Activated T-cell treated with anti-CD3 and anti-CD28 coated beads, Interleukin-2, amount 50 U/mL, for 72 hours (primary cell): ENCODE measurements at places on chromosomes 1 and 21. TPM values are rescaled to one million over a fixed set of nuclear protein-coding genes. Genes with fewer than 3 reads are reported as not detected.

- no peak overlapping the region for H3K4me3 ChIP-seq
- H3K27me3 ChIP-seq = no peaks in the 10 kb centered on the region
- no peaks in the 10 kb centered on the region for H3K36me3 ChIP-seq
- no peak for DNase-seq
- no peaks in the 10 kb centered on the region for H3K4me1 ChIP-seq
Measured at GRCh38 chr1:221150996-221151395, 271.8 kb downstream of the HLX start.

GRCh38 chr1:184030433-184031091 is 7.0 kb downstream of the COLGALT2 start:
- H3K27ac ChIP-seq = no peak overlapping the region
- peaks cover 77% of the 10 kb centered on the region for H3K27me3 ChIP-seq
- no peak for DNase-seq
- H3K4me3 ChIP-seq = no peak overlapping the region
- H3K36me3 ChIP-seq = no peaks in the 10 kb centered on the region
- peaks cover 10% of the 10 kb centered on the region for H3K4me1 ChIP-seq

DNA sequence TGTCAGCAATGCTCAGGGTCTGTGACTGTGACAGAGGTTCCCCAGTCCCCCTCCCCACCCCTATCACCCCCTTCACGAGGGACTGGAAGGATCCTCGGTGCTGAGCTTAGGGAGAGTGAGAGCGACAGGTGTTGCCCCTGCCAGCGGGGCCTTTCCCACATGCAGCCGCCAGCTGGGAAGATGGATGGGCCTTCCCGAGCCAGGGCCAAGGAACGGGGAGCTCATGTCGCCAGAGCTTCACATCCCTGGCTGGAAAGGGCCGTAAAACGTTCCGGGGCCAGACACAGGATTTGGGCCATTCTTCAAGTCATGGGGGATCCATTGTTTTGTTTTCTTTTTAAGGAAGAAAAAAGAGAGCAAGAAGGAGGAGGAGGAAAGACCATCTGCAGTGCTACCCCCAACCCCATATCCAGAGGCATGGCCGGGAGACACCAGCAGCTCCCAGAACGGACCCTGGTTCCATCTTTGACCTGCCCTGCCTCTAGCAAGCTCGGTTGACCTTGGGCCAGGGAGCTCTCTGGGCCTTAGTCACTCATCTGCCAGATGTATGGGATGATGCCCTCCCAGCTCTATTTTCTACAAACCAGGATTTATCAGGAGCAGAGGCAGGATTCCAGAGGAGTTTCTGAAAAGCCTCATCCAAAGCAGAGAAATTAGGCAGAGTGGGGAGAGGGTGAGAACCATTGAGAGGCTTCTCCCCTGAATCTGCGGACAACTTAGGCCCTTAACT is 54.1 kb downstream of the TAS1R2 start:
- no peak overlapping the region for H3K27ac ChIP-seq
- no peaks in the 10 kb centered on the region for H3K4me1 ChIP-seq
- peaks cover 7% of the 10 kb centered on the region for H3K27me3 ChIP-seq
- no peaks in the 10 kb centered on the region for H3K36me3 ChIP-seq
- no peak overlapping the region for H3K4me3 ChIP-seq
- no peak for DNase-seq

DNA sequence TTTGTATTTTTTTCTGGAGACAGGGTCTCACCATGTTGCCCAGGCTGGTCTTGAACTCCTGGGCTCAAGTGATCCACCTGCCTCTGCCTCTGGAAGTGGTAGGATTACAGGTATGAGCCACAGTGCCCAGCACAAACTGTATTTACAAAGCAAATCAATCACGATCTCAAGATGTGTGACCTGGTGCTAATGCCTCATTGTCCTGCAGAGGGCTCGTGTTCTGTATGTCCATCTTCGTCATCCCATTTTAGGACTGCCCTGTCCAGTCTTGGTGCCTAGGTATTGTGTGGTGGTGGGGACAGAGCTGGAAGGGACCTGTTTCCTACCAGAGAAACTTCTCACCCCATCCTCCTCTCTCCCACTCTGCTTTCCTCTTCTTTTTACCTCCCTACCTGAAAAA is 20.2 kb downstream of the PROK1 start:
- no peaks in the 10 kb centered on the region for H3K4me1 ChIP-seq
- no peak overlapping the region for H3K27ac ChIP-seq
- no peaks in the 10 kb centered on the region for H3K36me3 ChIP-seq
- DNase-seq = no peak

Gene CYYR1
- not detected for total RNA-seq

Gene MIXL1
- not detected for total RNA-seq

Gene B4GALT3
- 55.9 TPM for total RNA-seq

DNA sequence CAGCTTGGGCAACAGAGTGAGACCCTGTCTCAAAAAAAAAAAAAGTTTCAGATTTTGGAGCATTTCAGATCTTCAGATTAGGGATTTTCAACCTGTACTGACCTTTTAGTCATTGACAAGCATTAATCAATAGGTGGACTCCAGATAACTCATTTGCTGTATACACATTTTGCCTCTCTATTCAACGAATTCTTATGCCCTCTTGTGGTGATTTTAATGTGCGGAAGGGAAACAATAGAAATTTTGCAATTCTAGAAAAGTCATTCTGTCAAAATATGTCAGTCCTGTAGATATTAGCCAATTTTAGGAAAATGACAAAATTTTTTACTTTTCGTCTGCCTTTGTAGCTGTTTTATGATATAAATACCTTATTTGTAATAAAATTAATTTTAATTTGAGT is 11.6 kb upstream of the OR2G2 start:
- peaks cover 9% of the 10 kb centered on the region for H3K27me3 ChIP-seq
- peaks cover 2% of the 10 kb centered on the region for H3K36me3 ChIP-seq
- H3K4me3 ChIP-seq = no peak overlapping the region
- no peak overlapping the region for H3K27ac ChIP-seq
- DNase-seq = no peak

Gene SDC3
- 0.12 TPM for total RNA-seq

DNA sequence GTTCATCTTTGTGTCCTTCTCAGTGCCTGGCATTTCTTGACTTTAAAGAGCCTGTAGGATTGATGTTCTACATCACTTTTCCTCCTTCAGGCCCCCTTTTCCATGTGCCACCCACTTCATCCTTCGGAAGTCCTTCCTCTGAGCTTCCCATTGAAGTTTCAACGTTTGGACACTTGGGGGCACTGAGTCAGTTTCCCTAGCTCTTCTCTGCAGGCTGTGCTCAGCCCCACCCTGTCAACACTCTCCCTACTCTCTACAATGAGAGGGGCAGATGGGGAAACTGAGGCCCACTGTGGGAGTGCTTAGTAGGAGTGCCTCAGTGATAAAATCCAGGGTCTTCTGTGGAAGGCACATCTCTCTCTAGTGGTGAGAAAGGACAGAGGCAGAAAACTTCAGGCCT is 11.9 kb downstream of the KCNJ10 start:
- no peak overlapping the region for H3K4me3 ChIP-seq
- no peaks in the 10 kb centered on the region for H3K36me3 ChIP-seq
- H3K27me3 ChIP-seq = peaks cover 39% of the 10 kb centered on the region
- H3K27ac ChIP-seq = no peak overlapping the region

DNA sequence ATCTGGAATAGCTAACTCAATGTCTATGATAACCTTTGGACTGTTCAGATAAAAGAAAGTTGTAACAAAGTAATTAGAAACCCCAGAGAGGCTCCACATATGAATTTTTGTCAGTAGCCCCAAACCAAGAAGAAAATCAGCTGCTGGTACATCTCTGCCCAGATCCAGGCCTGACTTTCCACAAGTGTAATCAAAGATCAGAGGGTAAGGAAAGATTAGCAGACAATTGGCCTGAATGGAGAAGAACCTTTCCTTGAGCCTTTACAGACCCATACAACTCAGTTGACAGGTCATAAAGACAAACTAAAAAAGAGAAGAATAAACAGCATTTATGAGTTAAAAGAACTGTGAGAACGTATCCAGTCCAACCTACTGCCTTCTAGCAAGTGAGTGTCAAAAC is 366.7 kb upstream of the PKN2 start:
- H3K36me3 ChIP-seq = no peaks in the 10 kb centered on the region
- H3K27ac ChIP-seq = no peak overlapping the region
- DNase-seq = no peak
- no peaks in the 10 kb centered on the region for H3K27me3 ChIP-seq

DNA sequence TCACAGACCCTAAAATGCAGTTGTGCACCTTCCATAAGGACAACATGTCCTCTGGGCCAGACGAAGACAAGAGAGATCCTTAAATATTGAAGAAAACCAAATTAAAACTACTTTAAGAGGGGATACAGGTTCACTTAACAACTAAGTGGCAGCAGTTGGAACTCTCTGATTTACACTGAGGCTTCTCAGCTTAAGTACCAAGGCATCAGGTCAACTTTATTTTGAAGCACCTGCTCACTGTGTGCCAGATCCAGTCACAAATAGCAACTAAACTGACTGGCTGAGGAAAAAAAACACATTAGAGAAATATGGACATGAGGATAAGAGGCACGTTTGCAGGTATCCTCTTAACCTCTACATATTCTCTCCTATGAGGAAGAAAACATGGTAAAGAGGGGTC is 33.2 kb downstream of the SLC35D1 start:
- no peaks in the 10 kb centered on the region for H3K36me3 ChIP-seq
- no peak for DNase-seq
- no peaks in the 10 kb centered on the region for H3K4me1 ChIP-seq
- no peak overlapping the region for H3K27ac ChIP-seq
- no peaks in the 10 kb centered on the region for H3K27me3 ChIP-seq
- no peak overlapping the region for H3K4me3 ChIP-seq

DNA sequence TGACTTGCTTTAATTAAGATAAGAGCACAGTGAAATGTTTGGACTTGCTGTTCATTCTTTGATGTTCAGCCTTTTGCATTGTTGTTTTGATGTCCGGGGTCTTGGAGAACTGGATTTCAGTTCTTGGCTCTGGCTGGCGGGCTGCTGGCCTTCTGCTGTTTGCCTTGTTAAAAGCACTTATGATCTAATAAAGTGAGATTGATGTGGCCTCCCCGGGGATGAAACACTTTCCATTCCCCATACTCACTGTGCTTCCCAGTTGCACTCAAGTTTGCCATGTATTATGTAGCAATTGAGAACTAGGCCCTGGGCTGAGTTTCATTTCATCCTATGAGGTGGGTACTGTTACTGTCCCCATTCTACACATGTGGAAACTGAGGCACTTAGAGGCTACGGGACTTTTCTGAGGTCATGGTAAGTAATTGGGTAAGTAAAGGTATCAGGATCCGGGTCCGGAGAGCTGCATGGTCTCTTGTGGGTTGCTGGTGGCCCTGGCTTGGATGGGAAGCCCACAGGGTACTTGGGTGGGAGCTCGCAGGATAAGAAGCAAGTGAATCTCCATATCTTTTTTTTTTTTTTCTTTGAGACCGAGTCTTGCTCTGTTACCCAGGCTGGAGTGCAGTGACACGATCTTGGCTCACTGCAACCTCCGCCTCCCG is 127.7 kb upstream of the ZBTB40 start:
- no peak overlapping the region for H3K4me3 ChIP-seq
- no peak overlapping the region for H3K27ac ChIP-seq
- no peak for DNase-seq
- peaks cover 4% of the 10 kb centered on the region for H3K27me3 ChIP-seq

- H3K27ac ChIP-seq = no peak overlapping the region
- no peaks in the 10 kb centered on the region for H3K36me3 ChIP-seq
- no peak for DNase-seq
Measured at GRCh38 chr1:57206038-57206437, 217.8 kb downstream of the DAB1 start.
